Epithelial cell of esophagus (primary cell): ENCODE measurements at places on chromosomes 6 and 20.
A peak's percentile ranks its signal among the peaks of the same experiment; 100 is the strongest.

GRCh38 chr6:116170358-116171057, 44.6 kb upstream of the COL10A1 start:
- DNase-seq, result peak; percentile 10

- DNase-seq, result peak; percentile 3
Measured at GRCh38 chr6:110755411-110755834, 59.8 kb downstream of the CDK19 start.

- no peak for DNase-seq
Measured at GRCh38 chr20:59646487-59646886, 42.1 kb downstream of the PHACTR3 start.

GRCh38 chr6:6285679-6286078, 34.8 kb downstream of the F13A1 start:
- no peak for DNase-seq

- no peak for DNase-seq
Measured at GRCh38 chr20:49510562-49511122, 28.2 kb upstream of the KCNB1 start.

DNA sequence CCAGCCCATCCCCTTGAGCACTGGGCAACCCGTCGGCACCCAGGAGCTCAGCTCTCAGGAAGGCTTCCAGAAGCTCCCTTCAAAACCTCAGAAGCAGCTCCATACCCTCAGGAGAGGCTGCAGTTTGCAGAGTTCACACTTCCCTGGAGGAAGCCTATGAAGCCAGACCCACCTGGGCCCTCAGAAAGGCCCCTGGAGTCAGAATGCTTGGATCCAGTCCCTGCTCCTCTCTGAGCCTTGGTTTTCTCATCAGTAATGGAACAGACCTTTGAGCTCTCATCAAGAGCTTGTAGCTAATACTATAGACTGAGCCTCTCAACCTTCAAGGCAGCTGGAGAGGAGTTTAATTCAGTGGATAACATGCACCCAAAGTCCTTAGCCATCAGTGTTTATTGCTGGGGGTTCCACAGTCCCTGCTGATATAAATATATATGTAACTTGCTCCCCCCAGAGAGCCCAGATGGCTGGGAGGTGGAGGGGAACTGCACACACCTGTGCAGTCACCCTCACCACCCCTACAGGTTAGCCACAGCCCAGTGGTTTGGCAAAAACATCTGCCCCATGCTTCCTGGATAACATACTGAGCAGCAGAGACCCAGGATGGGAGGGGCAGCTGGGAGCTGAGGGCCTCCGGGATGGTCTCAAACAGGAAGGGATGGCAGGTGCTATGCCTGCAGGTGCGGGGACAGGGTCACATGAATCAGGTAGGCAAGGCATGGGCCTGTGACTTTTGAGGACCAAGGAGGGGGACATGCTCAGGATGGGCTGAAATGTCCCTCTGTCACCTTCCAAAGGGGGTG, 120.1 kb downstream of the SNX5 start:
- DNase-seq, result no peak

DNA sequence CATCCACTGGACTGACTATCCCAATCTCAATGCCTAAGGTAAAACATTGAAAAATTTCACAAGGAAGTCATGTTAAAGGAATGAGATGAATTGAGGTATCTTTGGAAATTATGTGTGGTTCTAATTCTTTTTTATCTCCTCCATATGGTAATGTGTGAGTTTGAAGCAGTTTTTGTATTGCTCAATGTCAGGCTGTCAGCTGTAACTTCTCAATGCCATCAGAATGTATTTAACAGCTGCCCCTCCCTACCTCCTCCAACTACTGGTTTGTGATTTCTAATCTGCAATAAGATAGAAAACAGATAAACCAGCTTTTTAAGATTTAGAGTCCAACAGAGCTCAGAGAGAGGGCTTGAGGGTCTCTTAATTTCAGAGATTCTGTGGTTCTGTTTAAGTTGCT, 1005.8 kb upstream of the ADGRB3 start:
- DNase-seq, result no peak
